AG09309 (cell line): ENCODE measurements at places on chromosomes 13 and 19.
A peak's percentile ranks its signal among the peaks of the same experiment; 100 is the strongest.

GRCh38 chr13:36858290-36858689, 39.3 kb downstream of the RFXAP start:
- DNase-seq = peak; percentile 10

DNA sequence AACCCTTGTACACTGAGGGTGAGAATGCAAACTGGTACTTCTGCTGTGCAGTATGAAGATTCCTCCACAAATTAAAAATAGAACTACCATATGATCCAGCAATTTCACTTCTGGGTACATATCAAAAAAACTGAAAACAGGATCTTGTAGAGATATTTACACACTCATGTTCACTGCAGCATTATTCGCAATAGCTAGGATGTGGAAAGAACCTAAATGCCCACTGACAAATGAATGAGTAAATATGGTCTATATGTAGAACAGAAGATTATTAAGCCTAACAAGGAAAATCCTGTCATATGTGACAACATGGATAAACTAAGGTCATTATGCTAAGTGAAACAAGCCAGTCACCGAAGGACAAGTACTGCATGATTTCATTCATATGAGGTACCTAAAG, 304.7 kb downstream of the ENOX1 start:
- no peak for DNase-seq

GRCh38 chr13:40187324-40187795, 479.1 kb downstream of the FOXO1 start:
- DNase-seq = no peak

DNA sequence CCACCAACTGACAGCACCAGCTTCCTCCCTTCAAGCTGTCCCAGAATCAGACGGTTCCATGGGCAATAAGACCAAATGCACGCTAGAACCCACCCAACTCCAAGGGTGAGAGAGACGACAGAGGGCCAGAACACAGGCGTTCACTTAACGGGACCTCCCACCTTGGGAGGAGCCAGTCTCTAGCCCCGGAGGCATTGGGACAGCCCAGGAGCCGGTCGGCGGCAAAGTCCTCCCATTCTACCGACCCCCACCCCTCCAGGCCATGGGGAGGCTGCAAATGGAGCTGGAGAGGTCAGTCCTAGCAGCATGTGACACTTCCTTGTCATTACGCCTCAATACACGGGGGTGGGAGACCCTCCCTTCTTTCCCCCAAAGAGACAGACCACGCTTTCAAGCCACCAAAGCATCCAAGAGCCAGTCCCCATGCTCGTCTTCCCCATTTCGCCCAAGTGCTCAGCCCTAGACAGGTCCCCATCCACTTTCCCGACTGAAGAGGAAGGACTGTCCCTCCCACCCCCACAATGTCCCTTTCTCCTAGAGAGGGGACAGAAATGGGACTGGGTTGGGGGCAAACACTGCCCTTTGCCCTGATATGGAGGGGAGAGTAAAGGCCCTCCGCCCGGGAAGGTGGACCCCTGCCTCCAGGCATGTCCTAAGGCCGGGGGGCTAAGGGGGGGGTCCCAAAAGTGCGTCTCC, 964 bp downstream of the KHSRP start:
- DNase-seq = no peak

- DNase-seq = no peak
Observed at GRCh38 chr13:88840085-88840484, 1168.9 kb downstream of the SLITRK5 start.

GRCh38 chr13:23778879-23779278, 110.3 kb downstream of the MIPEP start:
- no peak for DNase-seq

GRCh38 chr13:41434831-41435520, 22.4 kb upstream of the RGCC start:
- no peak for DNase-seq

DNA sequence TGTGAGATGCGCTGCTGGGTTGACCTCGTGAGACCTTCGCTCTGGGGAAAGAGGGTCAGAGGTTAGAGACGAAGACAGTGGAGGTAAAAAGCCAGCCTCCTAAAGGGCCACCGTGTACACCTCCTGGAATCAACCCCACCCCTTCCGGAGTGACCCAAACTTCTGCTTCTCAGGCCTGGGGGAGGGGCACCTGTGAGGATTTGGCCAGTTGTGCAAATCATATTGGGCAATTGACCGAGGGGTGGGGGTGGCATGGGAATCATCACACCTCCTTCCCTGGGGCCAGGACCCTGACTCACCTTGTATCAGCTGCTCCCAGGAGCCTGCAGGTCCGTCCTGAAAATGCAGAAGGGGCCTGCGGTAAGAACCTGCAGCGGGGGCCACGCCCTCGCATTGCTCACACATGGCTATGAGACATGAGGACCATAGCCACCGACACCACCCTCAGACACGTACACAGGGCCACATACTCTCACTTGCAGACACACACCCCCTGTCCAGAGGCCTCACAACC, 2.8 kb downstream of the TNFSF14 start:
- no peak for DNase-seq

GRCh38 chr19:18682807-18683108, 722 bp upstream of the CRTC1 start:
- no peak for DNase-seq

DNA sequence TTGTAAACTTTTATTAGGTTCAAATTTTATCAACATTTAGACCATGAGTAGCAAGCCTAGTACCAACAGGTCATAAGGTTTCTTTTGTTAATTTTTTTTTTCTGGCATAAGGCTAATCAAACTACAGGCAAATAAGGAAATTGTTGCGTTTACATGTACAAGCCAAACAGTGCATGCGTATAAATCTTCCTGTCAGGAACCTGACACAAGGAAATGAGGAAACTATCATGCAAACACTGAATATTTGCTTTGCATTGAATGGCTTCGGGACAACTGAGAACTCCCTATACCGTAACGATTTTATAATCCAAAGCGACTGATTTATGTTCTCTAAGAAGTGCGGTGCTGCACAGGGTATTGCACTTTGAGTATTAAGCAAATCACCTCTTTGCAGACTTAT, 133.0 kb upstream of the TRPC4 start:
- no peak for DNase-seq

GRCh38 chr19:34493038-34493648, 11.6 kb downstream of the WTIP start:
- DNase-seq = no peak

GRCh38 chr19:1941146-1942077, at the start of gene CSNK1G2:
Gene CSNK1G2, plus strand, starts transcription at chr19:1941172. Its CDS starts 28,601 bp downstream, at chr19:1969773.
- no peak for DNase-seq

GRCh38 chr19:13020002-13020414, 24.7 kb downstream of the NFIX start:
- no peak for DNase-seq

DNA sequence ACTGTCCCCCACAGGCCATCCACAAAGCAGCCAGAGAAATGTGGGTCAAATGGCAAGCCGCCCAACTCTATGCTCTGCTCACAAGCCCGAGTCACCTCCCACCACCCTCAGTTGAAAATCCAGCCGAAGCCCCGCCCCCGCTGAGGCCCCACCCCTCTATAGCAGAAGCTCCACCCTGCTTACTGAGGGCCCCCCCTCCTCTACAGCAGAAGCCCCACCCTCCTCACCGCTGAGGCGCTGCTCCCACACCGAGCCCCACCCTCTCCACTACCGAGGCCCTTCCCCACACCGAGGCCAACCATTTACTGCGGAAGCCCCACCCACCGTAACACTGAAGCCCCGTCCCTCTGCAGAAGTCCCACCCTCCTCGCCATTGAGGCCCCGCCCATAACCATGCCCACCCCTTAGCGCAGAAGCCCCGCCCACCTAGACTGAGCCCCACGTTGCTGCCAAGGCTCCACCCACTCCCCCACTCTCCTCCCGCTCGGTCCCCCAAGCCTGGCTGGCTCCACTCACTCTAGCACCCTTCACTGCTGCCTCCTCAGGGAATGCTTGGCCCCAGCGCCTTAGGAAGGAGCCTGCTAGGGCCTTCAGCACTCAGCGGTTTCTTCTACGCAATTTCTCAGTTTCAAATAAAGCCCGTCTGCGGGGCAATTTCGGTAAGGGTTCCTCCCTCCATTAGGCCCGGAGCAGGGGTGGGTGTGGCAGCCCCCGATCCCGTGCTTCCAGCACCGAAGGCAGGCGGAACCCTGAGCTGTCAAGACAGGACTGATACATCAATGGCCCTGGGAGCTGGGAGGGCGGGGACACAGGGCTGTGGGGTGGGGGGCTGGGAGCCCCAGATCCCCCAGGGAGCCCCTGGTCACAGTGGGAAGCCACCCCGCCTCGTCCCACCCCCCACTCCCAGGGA, 9.0 kb upstream of the MYDGF start:
- no peak for DNase-seq

DNA sequence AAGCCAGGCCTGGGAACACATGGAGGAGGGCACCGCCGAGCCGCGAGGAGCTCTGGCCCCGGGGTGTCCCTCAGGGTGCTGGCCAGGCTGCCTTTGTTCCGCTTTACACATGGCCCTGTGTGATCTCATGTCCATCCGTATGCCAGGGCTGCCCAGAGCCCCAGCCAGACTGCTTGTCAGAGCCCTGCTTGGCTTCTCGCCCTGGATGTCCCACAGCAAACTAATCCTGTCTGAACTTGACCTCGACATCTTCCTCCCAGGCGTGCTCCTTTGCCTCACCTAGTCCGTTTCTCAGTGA, 14.3 kb downstream of the BCKDHA start:
- no peak for DNase-seq

GRCh38 chr13:66680031-66680430, 550.1 kb downstream of the PCDH9 start:
- DNase-seq = no peak

DNA sequence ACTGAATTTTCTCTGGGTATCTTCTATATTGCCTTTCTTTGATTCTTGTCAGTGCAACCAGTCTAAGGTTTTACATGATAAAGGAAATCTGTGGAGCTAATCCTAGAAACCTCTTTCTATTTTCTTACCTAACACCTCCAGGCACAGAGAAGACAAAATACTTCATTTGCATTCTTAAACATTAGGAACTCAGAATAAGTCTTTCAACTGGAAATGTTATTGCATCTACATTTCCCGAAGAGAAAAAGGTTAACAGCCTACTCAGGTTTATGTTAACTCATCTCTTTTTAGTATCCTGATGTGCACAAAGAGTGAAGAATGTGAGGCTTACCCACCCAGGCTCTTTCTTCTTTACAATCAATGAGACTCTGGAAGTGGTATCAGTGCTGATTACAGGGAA, 106.7 kb downstream of the PCCA start:
- DNase-seq = no peak

- no peak for DNase-seq
Observed at GRCh38 chr19:22901431-22902130, 69.5 kb downstream of the ZNF723 start.

- DNase-seq = no peak
Observed at GRCh38 chr13:41017159-41017558, 2.0 kb downstream of the ELF1 start.

GRCh38 chr19:485583-486236, 10.6 kb upstream of the MADCAM1 start:
- DNase-seq = no peak

- no peak for DNase-seq
Observed at GRCh38 chr13:107548338-107548737, 667.0 kb downstream of the LIG4 start.

GRCh38 chr19:19535311-19536191, 2.5 kb upstream of the CILP2 start:
- no peak for DNase-seq

GRCh38 chr13:46644816-46645215, 91.8 kb downstream of the LRCH1 start:
- no peak for DNase-seq

- no peak for DNase-seq
Observed at GRCh38 chr13:40692946-40693345, 26.5 kb upstream of the FOXO1 start.

DNA sequence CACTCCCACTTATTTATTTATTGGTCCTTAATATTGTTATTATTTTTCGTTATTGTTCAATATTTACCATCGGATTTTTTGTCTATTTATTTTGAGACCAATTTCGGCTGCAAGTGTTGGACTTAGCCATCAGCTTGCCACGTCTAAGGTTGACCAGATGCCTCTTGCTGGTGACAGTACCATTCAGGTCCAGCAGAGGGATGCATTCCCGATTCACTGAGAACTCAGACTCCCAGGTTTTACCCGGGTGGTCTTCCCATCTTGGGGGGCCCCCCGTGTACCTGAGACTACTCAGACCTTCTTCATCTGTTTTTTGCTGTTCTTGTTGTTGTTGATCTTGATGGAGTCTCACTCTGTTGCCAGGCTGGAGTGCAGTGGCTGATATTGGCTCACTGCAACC, 1435.2 kb downstream of the UQCRFS1 start:
- no peak for DNase-seq

DNA sequence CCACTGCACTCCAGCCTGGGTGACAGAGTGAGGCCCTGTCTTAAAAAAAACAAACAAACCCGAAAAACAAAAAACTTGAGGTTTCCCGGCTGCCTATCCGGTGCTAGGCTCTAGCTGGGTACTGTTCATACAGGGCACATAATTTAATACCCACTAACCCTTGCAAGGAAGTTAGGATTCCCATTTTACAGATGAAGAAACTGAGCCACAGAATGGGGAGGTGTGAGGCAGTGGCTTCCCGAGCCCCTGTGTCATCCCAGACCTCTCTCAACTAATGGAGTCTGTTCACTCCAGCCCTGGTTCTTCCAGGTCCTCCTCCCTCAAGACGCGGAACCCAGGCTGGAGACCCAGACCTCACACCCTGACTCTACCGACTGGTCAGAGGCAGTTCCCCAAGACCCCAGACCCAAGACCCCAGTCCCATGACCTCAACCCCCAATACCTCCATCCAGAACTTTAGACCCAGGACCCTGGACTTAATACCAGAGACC, 576 bp downstream of the APBA3 start:
- no peak for DNase-seq

- no peak for DNase-seq
Observed at GRCh38 chr19:9819596-9819909, 674 bp upstream of the FBXL12 start.

DNA sequence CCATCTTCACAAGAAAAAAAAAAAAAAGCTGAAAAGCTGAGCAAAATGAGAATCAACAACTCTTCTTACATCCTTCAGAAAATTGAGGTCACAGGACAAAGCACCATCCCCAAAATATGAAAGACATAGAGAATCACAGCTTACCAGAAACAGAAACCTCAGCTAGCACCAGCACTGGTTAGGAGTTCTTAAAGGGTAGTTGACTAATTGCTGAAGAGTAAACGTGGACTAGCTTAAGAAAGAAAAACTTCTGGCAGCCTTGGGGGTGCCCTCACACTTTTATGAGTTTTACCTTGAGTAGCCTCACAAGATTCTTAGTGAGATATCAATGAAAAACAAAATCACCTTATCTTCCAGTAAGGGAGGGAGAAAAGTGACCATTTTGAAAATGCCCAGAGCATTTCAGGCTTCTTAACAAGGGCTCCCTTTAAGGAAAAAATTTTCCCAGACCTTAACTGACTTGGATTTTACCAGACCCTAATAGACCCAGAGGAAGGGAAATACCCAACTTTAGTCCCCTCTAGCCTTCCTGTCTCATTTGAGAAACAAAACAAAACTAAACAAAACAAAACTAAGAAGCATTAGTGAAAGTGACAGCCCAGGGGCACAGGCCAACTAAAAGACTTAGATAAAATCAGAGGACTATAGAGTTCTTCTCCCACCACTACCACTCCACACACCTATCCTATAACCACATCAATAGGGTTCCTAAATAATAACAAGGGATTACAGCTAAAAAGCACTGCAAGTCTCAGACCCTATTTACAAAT, 888.6 kb downstream of the DIAPH3 start:
- DNase-seq = no peak

- no peak for DNase-seq
Observed at GRCh38 chr13:41398494-41399170, 58.7 kb upstream of the RGCC start.
